ENCODE measurements at places on chromosomes 11 and 22.

- no peak for DNase-seq
These were observed 46.9 kb upstream of the TP53I11 start for GRCh38 chr11:44997566-44997965.

GRCh38 chr22:22207845-22208564, 36.6 kb upstream of the VPREB1 start:
- peak; percentile 49 for DNase-seq

DNA sequence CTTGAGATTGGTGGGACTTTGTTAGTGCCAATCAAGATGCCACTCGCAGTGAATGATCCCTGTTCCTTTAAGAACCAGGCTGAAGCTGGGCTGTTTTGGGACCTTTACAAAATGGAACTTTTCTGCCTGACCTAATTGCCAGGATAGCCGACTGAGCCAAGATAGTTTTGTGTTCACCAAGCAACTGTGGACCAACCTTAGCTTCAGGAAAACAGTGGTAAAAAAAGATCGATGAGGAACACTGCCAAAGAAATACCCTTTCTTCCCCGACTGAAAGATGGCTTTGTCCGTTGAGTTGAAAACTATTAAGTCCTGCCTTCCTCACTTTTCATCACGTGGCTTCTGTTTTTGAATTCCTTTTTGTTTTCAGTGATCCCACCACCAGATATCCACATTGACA, 157.9 kb upstream of the SORL1-AS1 start:
- no peak for DNase-seq

GRCh38 chr11:9718147-9718546, 54.3 kb downstream of the SWAP70 start:
- DNase-seq = no peak

DNA sequence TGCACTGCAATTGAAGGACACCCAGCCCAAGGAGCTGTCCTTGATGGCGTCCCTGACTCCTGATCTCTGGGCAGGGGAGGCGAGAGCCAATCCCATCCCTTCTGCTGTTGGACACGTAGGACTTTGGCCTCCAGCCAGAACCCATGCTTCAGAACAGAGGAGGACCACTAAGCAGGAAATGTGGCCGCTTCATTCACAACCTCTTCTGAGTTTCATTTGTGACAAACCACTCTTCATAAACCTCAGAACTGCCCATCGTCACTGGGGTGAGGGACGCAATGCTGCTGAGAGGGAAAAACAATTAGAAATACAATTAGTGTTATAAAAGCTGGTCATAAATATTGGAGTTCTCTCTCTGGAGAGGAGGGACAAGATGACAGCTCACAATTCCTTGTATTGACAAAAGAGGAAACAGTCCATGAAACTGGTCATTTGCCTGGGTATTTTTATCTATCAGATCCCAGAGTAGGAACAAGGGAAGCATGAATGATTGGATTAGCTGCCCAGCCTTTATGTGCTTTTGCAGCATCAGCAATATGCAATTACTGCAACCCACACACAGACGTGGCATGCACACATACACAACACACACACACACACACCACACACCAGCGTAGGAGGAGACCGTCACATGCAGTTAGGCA, 216.5 kb upstream of the CADM1 start:
- DNase-seq = no peak

- no peak for DNase-seq
These were observed 238.8 kb downstream of the TTC28 start for GRCh38 chr22:28440592-28441390.

DNA sequence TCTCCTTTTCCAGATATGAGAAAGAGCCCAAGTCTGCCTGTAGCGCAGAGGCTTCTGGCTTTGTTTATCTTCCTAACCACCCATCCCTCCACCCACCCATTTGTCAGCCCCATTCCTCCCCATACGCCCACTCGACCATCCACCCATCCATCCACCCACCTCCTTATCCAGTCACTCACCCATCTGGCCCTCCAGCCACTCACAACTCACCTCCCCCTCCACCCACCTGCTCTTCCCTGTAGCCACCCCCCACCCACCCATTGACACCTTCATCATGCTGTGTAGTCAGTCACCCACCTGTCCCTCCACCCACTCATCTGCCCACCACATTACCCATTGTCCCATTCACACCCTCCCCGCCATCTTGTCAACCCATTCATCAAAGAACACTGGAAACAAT, 5.5 kb downstream of the CST6 start:
- DNase-seq = no peak

DNA sequence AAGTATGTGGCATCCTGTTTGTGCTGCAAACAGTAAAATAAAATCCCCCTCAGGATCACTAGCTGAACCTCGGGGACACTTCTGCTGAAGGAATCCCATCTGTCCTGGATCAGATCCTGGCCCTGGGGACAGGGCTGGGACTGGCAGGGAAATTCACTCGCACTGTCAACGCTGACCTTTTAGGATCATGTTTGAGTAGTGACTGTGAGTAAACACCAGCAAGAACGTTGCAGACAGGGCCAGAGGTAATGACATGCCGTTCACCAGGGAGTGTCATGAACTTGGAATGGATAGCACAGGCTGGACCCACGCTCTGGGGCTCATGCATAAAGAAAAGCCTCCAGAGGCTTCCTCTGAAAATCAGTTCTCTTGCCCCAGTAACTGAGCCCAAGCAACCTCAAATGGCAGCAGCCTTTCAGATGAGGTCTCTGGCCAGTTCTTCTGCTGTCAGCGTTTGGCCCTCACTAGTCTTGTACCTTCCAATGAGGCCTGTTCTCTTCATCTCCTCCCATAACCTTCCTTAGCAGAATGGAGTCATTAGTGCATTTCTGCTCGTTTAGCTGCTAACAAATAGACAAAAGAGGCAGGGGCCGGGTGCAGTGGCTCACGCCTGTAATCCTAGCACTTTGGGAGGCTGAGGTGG, 51.0 kb upstream of the BARX2 start:
- no peak for DNase-seq

- DNase-seq = no peak
These were observed 419.5 kb upstream of the TENM4 start for GRCh38 chr11:79860336-79860735.

DNA sequence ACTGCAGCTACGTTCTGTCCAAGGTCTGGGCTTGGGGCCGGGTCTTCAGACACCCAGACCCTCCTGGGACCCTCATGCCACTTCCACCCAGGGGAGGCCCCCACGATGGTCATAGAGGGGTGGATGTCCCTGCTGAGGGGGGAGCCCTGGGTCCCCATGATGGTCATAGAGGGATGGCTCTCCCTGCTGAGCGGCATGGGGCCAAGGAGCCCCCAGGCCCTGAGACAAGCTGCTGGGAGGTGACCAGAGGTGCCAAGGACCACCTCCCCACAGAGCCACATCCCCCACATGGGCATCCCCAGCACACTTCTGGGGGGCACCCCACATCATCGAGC, 7.2 kb downstream of the MUC5B start:
- no peak for DNase-seq

- DNase-seq = no peak
These were observed 13.3 kb downstream of the CLDN5 start for GRCh38 chr22:19510919-19511341.

DNA sequence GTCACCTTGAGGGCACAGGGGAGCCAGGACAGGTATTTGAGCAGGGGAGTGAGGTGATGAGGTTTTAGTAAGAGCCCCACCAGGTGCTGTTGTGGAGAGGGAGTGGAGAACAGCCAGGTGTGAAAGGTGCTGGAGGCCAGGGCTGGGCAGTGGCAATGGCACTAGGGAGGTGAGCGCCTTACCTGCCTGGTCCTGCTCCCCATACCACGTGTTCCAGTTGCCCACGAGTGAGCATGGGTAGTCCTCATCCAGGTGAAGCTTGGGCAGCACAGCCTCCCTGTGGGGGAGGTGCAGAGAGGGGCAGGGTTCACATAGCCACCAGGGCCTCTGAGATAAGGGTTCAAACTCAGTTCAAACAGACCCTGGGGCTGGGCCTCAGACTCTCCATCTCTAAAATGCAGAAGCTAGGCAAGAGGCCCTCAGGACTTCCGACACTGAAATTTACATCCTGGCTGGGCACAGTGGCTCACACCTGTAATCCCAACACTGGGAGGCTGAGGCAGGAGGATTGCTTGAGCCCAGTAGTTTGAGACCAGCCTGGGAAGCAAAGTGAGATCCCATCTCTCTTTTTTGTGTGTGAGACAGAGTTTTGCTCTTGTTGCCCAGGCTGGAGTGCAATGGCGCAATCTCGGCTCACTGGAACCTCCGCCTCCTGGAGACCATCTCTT, 11.8 kb downstream of the NIPSNAP1 start:
- no peak for DNase-seq

GRCh38 chr11:67646535-67647336, 3.8 kb downstream of the ACY3 start:
- no peak for DNase-seq

GRCh38 chr11:124920870-124921609, 2.0 kb downstream of the HEPN1 start:
- peak; percentile 71 for DNase-seq

DNA sequence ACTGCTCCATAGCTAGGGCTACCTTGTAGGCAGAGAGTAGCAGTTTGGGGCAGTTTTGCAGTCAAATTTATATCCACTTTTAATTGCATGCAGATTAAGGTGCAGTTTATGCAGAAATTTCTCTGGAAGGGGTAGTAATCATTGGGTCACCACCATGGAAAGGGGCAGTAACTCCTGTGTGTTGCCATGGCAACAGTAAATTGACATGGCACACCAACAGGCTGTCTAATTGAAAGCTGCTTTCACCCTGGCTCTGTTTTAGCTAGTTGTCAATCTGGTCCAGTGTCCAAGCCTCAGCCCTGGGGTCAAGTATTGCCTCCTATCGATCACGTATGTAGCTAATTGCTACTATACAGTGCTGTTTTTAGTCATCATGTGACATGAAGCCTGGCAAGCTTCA, 786.1 kb upstream of the CNTN5 start:
- no peak for DNase-seq

GRCh38 chr11:88012456-88012855, 162.8 kb downstream of the RAB38 start:
- DNase-seq = no peak

- DNase-seq = no peak
These were observed 24.8 kb downstream of the CNTF start for GRCh38 chr11:58647141-58647699.

DNA sequence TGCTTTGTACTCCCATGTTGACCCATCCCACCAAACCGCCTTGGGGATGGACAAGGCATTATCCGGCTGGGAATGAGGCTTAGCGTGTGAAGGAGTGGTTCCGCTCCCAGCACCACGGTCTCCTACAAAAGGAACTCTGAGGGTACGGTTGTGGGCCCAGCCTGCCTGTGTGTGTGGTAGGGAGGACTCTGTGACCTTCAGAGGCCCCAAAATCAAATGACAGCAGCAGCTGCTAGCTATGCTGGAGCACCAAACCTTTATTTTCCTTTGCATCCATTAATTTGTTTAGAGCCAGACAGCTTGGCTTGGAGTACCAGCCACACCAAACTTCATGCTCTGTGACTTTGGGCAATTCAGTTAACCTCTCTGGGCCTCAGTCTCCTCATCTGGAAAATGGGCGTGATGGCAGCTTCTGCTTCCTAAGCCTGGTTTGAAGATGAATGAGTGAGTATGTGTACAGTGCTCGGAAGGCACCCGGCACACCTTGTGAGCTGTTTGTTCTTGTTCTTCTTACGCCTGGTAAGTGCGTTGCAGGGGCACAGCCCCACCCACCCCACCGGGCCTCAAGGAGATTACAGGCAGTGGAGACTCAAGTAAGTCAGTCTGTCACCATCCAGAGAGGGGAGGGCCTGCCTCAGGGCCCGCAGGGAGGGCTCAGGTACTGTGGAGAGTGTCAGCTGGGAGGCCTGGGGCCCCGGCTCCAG, 25.3 kb downstream of the MB start:
- DNase-seq = no peak

DNA sequence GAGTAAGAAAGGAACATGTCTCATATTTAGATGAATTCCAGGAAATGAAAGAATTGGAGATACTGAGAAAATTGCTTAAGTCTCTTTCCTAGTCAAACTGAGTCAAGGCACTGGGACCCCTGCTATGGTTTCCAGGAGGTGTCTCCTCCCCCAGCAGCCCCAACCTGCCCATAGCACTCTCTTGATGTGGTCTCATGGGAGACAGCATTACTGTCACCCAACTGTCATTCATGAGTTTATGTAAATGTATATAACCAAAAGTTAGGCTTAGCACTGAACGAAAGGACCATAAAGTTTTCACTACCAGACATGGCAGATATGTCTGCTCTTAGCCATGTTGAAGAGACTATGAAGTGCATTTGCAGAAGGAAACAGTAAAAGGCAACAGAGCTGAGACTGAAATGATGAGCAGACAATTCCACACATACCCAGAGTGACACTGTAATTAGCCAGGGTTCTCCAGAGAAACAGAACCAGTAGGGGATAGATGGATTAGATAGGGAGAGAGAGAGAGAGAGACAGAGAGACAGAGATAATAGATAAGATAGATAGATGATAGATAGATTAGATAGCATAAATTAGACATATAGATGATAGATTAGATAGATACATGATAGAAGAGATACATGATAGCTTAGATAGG, 328.1 kb downstream of the BRD1 start:
- no peak for DNase-seq

DNA sequence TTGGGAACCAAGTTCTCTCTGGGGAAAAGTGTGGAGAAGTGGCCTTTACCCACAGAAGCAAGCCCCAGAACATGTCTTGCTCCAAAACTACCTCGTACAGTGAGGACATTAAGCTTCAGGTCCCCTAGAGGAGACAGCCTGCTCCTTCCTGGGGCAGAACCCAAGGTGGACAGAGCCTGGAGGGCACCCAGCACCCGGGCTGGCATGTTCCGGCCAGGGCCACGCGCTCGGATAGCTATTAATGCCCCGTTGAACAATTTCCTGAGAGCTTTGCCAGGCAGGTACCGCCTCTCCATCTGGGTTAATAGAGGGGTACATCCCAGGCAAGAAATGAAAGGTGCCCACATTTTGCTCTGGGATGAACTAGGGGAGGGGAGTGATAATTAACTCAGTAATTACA, 169.0 kb upstream of the GRK3 start:
- DNase-seq = no peak

DNA sequence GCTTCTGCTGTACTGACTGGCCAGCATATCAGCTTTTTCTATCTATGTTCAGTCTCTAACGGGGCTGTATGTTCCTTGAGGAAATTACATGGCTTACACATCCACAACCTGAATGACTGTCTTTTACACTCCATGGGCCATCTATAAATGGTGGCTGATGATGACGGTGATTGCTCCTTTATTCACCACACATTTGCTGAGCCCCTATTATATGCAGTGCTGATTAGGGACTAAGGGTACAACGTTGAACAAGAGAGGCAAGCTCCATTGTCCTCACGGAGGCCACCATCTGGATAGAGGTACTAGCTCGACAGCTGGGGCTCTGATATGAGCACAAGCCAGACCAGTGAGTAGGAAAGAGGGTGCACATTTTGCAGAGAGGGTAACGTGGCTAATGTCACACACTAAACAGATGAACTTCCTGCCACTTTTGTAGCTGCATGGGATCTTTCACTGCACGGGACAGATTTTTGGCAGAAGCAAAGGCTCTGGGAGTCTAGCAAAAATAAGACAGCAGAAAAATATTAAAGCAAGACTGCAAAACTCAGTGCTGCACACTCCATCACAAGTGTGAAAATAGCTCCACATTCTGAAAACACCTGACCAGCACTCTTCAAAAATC, 30.6 kb downstream of the DRD2 start:
- DNase-seq = no peak

- no peak for DNase-seq
These were observed 339.0 kb downstream of the METTL15 start for GRCh38 chr11:28447226-28447625.

GRCh38 chr11:121089566-121089965, 11.5 kb upstream of the TECTA start:
- DNase-seq = no peak
